ENCODE measurements at places on chromosomes 6 and 20.

GRCh38 chr6:77273929-77274328 lies 189.4 kb downstream of the HTR1B start:
- no peak for DNase-seq

DNA sequence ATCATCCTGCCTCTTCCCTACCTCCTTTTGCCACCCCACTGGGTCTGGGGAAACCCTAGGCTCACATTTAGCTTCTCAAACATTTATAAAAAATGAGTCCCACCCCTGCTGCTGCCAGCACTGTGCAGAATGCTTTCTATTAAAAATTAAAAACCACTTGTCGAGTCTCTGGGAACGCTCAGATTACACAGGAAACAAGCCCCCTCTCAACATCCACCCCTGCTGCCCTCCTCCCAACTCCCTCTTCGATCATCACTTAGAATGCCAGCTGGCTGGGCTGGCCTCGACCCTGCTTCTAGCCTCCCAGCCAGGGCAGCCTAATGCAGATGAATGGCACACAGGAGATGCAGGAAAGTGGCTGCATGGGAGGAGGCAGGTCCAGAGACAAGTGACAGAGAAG lies 75.8 kb downstream of the CDH22 start:
- no peak for DNase-seq

DNA sequence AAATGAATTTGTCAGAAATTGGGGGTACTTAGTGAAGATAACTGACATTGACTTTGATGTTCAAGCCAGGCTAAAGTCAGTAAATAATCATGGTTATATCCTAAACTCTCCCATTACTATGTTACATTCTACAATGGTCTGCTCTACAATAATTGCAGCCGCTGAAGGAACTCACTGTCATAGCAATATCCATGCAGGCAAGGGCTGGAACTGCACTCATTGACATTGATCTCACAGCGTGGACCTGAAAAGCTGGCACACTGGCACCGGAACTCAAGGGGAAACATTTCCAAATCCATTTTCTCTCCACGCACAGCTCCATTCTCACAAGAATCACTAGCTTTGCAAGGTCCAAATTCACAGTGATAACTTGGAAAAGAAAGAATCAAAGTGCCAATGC lies 702.7 kb downstream of the EYS start:
- DNase-seq: no peak

GRCh38 chr20:49668181-49668877 lies 45.3 kb downstream of the B4GALT5 start:
- DNase-seq: no peak

- DNase-seq: no peak
These were observed 11.5 kb upstream of the TENT5A start for GRCh38 chr6:81763968-81764367.

- DNase-seq: no peak
These were observed 35.7 kb upstream of the PLCG1 start for GRCh38 chr20:41101660-41102059.

DNA sequence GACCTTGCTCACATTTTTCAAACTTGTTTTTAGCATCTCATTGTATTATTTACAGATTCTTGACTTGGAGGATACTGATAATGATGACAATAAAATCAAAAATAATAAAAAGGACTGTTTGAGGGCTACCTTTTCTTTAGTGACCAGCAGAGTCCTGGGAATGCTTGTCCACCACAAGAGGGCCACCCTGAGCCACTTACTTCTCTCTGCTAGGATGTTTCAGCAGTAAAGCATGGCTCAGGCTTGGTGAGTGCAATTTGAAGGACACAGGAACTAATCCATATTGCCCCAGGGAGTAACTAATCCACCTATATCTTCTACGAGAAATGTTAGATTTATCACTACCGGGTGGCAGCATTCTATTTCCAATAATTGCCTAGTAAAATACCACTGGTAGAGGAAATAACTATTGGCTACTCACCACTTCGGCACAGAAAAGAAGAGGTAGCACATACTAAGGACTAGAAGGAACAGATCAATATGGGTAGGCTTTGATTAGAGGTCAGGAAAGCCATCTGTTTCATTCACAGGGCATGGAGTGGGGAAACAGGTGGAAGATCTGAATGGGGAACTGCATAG lies 5.8 kb upstream of the KIAA0408 start:
- DNase-seq: peak; percentile 81

GRCh38 chr20:37994512-37994911 lies 38.7 kb downstream of the TTI1 start:
- DNase-seq: peak; percentile 41

- DNase-seq: no peak
These were observed 4.4 kb upstream of the COL19A1 start for GRCh38 chr6:69861986-69862385.

- DNase-seq: no peak
These were observed 263.0 kb downstream of the PAX1 start for GRCh38 chr20:21968486-21968885.

- DNase-seq: no peak
These were observed 185.9 kb downstream of the MAFB start for GRCh38 chr20:40503119-40503518.

- DNase-seq: peak; percentile 96
These were observed 130.6 kb downstream of the BCAS1 start for GRCh38 chr20:53939572-53940359.

DNA sequence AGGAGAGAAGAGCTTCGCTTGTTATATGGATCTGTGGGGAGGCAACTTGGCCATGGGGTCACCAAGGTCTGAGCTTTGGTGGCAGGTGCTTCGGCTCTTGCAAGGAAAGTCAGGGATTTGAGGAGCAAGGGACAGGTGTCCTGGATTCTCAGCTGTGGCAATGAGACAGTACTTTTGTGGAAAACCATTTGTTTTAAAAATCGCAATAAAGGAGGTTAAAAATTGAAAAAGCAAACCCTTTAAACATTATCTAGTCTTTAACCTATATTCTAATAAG lies 64.3 kb downstream of the NOL4L start:
- DNase-seq: no peak

DNA sequence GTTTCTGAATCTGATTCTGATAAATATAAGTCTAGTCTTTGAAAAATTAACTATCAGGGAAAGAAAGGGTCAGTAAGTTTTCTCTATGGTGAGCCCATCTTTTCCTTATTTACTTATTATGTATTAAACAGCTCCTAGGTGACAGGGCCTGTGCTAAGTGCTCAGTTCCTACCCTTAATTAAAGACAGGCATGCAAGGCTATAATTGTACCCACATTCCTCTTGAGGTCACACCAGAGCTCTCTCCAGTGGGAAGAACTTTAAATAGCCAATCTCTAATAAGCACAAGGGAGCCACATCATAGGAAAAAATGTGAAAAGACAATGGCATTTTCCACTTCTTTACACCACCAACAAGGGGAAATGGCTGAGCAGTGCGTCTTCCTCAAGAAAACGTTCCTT lies 421.8 kb upstream of the SLC35B3 start:
- no peak for DNase-seq

GRCh38 chr20:51373713-51374455 lies 168.6 kb downstream of the NFATC2 start:
- DNase-seq: no peak

DNA sequence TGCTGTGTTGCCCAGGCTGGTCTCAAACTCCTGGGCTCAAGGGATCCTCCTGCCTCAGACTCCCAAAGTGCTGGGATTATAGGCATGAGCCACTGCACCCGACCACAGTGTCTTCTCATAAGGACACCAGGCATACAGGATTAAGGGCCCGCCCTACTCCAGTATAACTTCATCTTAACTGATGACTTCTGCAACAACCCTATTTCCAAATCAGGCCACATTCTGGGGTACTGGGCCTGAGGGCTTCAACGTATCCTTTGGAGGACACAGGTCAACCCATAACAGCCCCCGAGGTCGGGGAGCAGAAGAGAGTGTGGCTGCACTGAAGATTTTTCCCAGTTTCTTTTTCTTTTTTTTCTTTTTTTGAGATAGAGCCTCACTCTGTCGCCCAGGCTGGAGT lies 39.7 kb downstream of the SUN5 start:
- DNase-seq: no peak

DNA sequence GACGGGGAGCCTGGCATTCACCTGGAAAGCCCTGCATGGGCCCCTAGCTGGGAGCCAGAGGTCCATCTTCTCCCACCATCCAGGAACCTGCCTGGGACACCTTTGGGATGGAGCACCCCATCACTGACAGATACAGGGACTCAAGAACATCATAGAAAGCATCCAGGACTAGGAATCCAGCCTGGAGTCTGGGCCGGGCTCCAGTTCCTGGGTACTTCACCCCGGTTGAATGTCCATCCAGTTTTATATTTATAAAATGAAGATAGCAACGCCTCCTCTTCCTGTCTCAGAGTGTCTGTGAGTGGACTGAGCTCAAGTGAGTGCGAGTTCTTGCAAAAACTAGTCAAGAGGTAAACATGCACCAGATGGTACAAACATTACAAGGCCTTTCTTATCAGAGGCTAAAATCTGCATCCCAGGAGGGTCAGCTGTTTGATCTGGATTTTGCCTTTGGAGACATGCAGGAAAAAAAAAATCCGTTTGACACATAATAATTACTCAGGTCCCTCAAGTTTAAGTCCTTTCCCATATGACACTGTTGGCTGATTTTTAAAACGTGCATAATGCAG lies 27.4 kb downstream of the ZC3H12D start:
- no peak for DNase-seq

- DNase-seq: peak; percentile 69
These were observed 20.1 kb upstream of the GCM1 start for GRCh38 chr6:53168516-53169267.

- peak; percentile 43 for DNase-seq
These were observed 56.4 kb downstream of the SNRNP48 start for GRCh38 chr6:7646394-7646793.

DNA sequence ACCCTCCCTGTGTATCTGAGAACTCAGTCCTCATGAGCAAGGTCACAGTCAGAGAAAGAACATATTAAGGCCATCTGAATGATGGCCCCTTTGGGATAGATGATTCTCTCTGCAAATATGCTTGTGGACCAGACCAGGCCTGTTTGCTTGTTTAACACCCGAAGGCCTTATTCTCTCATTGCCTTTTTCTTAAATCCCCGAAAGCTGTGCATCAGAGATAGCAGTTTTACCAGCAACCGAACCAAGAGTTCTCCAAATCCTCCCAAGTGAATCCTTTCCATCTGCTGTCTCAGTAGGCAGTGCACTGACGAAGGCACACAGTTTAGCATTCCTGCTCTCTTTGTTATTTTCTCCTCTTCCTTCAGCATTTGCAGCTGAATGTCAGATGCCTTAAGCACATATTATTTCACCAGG lies 79.8 kb downstream of the TRMT6 start:
- no peak for DNase-seq

DNA sequence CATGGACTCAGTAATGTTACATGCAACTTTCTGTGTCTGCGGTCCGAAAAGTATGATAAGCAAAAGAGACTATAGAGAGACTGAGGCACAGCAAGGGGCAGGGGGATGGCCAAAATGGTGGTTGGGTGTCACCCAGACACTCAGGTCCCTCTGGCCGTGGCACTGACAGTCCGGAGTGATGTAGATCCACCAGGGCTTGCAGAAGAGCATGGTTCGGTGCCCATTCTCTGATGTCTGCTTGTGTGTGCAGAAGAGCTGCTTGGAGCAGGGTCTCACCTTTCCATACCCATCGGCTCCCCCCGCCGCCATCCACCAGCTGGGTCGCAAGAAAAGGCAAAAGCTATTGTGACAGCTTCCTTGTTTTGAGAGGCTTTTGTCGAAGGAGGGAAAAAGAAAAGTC lies 6.6 kb upstream of the APCDD1L start:
- DNase-seq: no peak

DNA sequence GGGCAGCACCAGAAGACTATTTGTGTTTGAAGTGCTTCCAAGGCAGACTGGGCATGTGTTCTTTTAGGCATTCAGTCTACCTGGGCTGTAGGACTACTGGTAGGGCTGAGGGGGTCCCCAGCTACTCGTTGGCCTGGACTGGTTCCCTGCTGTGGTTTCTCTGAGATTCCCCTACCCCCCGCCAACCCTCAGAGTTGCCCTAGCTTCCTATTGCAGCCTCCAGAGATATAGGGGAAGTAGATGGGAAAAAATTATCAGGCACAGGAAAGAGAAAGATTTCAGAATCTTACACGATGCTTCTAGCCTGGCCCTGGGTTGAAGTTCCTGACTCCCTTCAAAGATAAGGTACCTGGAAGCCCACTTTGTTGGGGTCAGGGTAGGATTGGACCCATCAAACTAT lies 22.5 kb downstream of the BRPF3 start:
- no peak for DNase-seq

DNA sequence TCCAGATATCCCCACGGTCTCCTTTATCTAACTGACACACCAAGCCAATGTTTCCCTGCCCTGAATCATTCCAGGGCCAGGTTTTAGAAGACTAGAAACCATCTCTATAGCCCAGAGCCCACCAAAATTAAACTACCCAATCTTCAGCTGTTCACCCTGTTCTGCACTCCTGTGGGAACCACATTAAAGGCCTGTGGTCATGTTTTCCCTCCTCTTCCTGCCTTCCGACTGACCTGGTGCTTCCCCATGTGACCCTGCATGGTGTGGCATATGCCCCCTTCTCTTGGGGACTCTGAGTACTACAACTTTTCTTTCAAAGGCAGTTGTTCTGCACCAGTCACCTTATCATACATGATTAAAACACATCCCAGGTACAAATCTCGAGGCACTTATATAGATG lies 155.0 kb downstream of the TMEM200A start:
- no peak for DNase-seq

Measured in AG10803 (cell line).